ENCODE measurements at places on chromosomes 16 and 17.

GRCh38 chr16:56972403-56973293 is 10.9 kb downstream of the CETP start:
- no peaks in the 10 kb centered on the region for H3K27me3 ChIP-seq
- H3K36me3 ChIP-seq: no peaks in the 10 kb centered on the region
- no peak overlapping the region for H3K4me3 ChIP-seq
- no peak overlapping the region for H3K27ac ChIP-seq
- DNase-seq: no peak
- H3K4me1 ChIP-seq: no peaks in the 10 kb centered on the region

GRCh38 chr16:87541147-87541871 is 48.5 kb upstream of the ZCCHC14 start:
- H3K4me1 ChIP-seq: peaks cover 4% of the 10 kb centered on the region
- H3K4me3 ChIP-seq: peak overlapping the region; percentile 14
- peak overlapping the region; percentile 68 for H3K27ac ChIP-seq
- DNase-seq: no peak

- H3K36me3 ChIP-seq: no peaks in the 10 kb centered on the region
- no peak overlapping the region for H3K27ac ChIP-seq
- H3K4me3 ChIP-seq: no peak overlapping the region
- no peaks in the 10 kb centered on the region for H3K27me3 ChIP-seq
Observed at GRCh38 chr16:49330562-49331201, 42.9 kb upstream of the C16orf78 start.

DNA sequence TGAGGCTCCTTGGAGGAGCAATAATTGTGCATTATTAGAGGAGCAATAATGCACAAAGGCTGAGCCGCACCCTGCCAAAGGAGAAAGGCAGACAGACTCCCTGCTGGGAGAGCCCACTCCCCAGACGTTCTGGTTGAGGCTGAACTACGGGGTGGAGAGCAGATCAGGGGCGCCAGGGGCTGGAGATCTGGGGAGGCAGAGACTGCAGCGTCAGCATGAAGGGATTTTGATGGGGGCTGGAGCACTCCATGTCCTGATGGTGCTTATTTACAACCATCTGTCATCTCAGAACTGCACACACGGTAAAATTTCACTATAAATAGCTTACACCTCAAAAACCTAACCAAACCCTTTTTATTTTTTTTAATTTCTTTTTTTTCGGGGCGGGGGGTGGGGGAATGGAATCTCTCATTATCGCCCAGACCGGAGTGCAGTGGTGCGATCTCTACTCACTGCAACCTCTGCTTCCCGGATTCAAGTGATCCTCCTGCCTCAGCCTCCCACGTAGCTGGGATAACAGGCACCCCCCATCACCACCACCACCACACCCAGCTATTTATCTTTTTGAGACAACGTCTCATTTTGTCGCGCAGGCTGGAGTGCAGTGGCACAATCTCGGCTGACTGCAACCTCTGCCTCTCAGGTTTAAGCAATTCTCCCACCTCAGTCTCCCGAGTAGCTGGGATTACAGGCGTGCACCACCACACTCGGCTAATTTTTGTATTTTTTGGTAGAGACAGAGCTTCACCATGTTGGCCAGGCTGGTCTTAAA is 4.3 kb upstream of the C16orf95 start:
- peaks cover 37% of the 10 kb centered on the region for H3K4me1 ChIP-seq
- H3K36me3 ChIP-seq: peaks cover 4% of the 10 kb centered on the region
- no peak overlapping the region for H3K4me3 ChIP-seq
- no peaks in the 10 kb centered on the region for H3K27me3 ChIP-seq
- H3K27ac ChIP-seq: no peak overlapping the region

DNA sequence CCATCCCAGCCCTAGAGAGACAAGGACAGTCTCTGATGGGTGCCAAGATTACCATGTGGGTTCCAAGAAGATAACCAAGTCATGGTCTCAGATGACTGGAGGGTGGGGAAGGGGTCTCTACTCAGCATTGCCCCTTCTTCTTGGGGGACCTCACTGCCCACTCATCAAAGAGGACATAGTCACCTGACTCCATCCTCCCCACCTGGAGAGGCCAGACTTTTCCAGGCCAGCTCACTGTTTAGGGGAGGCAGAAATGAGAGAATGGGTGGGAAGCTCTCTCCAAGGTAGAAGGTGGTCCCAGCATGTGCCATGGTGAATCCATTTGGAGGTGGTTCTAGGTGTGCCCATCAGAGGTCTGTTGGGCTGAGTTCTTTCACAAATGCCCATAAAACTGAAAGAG is 20.7 kb upstream of the IL21R start:
- no peak overlapping the region for H3K4me3 ChIP-seq
- H3K27me3 ChIP-seq: no peaks in the 10 kb centered on the region
- H3K4me1 ChIP-seq: no peaks in the 10 kb centered on the region
- DNase-seq: no peak

GRCh38 chr16:87265261-87265660 is 51.9 kb downstream of the C16orf95 start:
- no peaks in the 10 kb centered on the region for H3K27me3 ChIP-seq
- DNase-seq: no peak
- H3K27ac ChIP-seq: no peak overlapping the region
- no peak overlapping the region for H3K4me3 ChIP-seq
- H3K36me3 ChIP-seq: no peaks in the 10 kb centered on the region

GRCh38 chr16:20938426-20938825 is 37.9 kb downstream of the LYRM1 start:
- no peak overlapping the region for H3K27ac ChIP-seq
- no peaks in the 10 kb centered on the region for H3K27me3 ChIP-seq
- no peak for DNase-seq

DNA sequence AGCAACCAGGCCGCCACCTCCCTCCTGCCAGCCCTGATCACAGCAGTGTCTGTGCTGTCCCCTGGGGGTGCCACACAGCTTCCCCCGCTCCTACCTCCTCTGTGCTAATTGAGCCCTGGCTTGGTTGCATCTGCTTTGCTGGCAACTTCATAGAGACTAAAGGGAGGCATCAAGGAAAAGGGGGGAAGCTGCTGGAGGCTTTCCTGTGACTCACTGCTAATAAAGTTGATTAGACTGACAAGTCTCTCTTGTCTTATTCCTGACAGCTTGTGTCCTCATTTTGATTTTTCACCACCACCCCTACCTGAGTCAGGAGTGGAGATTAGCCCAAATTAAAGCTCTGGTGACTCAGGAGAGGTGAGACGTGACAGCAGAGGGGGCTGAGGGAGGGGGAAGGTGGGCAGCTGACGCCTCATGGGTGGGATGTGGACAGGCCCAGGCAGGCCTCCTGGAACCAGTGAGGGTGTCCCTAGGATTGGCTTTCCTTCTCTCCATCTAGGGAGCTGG is 310.0 kb downstream of the CBLN1 start:
- no peak overlapping the region for H3K4me3 ChIP-seq
- DNase-seq: no peak
- H3K27me3 ChIP-seq: no peaks in the 10 kb centered on the region

GRCh38 chr16:24037335-24037734 is 201.6 kb downstream of the PRKCB start:
- no peaks in the 10 kb centered on the region for H3K27me3 ChIP-seq
- no peak overlapping the region for H3K4me3 ChIP-seq
- no peaks in the 10 kb centered on the region for H3K4me1 ChIP-seq
- H3K27ac ChIP-seq: no peak overlapping the region

DNA sequence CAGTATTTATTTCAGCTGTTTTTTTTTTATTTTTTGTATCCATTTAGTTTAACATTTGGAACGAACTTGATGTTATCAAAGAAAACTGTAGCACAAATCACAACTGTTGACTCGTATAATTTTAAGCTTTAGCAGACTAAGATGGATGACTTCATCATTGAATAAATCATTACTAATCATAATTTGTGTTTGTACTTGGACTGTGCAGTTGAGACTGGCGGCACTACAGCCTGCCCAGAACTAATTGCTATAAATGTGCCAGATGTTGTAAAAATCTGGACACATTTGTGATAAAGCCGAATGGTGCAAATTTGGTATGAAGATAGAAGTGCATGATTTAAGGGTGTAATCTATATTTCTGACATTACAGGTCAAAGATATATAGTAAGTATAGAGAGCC is 897.7 kb upstream of the CDH8 start:
- H3K27me3 ChIP-seq: no peaks in the 10 kb centered on the region
- no peak for DNase-seq
- no peaks in the 10 kb centered on the region for H3K4me1 ChIP-seq
- no peak overlapping the region for H3K27ac ChIP-seq
- H3K36me3 ChIP-seq: no peaks in the 10 kb centered on the region

GRCh38 chr17:48751172-48751571 is 22.6 kb upstream of the HOXB13 start:
- DNase-seq: no peak
- H3K27ac ChIP-seq: no peak overlapping the region
- H3K4me3 ChIP-seq: no peak overlapping the region
- no peaks in the 10 kb centered on the region for H3K36me3 ChIP-seq
- H3K27me3 ChIP-seq: peaks cover 98% of the 10 kb centered on the region

DNA sequence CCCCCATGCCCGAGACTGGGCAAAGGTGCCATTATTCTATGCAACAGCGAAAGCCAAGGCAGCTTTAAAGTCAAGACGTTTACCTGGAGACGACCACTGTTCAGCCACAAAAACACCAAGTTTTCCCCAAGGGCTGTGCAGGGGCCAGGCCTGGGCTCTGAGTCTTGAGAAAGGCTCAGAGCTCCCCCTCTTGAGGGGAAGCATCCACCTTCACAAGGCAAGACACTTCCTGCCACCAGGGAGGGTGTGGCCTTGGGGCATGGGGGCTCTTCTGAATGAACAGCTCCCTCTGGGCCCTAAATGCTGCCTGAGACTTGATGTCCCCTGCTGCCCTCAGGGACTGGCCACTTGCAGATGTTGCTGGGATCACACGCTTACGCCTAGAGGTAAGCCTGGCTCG is 26.5 kb downstream of the PDIA2 start:
- peaks cover 77% of the 10 kb centered on the region for H3K36me3 ChIP-seq
- no peak for DNase-seq
- no peak overlapping the region for H3K27ac ChIP-seq
- H3K27me3 ChIP-seq: no peaks in the 10 kb centered on the region
- H3K4me3 ChIP-seq: no peak overlapping the region

DNA sequence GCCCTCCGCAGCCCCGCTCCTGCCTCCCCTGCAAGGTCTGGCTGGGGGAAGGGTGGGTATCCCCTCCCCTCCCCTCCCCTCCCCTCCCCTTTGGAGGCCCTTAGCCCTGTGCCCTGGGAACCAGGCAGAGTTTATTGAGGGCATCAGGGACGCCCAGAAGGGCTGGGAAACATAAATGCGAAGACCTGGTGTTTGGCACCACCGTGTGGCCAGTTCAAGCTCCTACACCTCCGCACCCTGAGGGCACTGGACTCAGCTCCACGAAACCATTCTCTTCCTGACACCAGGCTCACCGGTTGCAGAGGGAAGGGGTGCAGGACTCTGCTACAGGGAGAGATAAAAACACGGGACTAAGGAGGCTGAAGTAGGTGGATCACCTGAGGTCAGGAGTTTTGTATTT is 1.0 kb upstream of the AIPL1 start:
- no peak overlapping the region for H3K4me3 ChIP-seq
- H3K27ac ChIP-seq: no peak overlapping the region
- H3K36me3 ChIP-seq: no peaks in the 10 kb centered on the region
- H3K27me3 ChIP-seq: no peaks in the 10 kb centered on the region

DNA sequence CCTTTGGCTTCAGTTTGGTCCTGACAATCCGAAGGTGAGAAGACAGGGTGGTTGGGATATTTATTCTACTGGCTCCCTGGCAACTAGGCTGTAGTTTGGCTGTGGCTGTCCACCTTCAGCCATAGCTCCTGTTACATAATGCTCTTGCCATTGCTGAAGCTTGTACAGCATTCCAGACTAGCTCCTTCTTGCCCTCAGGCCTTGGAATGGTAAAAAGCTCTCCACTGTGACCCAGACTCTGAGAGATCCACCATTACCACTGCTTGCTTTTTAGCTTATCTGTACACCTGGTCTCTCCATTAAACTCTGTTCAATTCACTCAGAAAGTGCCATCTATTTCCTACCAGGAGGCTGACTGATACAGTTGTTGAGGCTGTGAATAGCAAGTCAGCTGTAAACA is 231.8 kb upstream of the MON1B start:
- DNase-seq: no peak
- H3K27ac ChIP-seq: no peak overlapping the region
- no peaks in the 10 kb centered on the region for H3K27me3 ChIP-seq
- no peak overlapping the region for H3K4me3 ChIP-seq
- H3K36me3 ChIP-seq: no peaks in the 10 kb centered on the region

- peaks cover 57% of the 10 kb centered on the region for H3K4me1 ChIP-seq
- DNase-seq: peak; percentile 94
- peaks cover 2% of the 10 kb centered on the region for H3K36me3 ChIP-seq
- peak overlapping the region; percentile 97 for H3K27ac ChIP-seq
- H3K4me3 ChIP-seq: peak overlapping the region; percentile 92
Observed at GRCh38 chr16:22206842-22207714, 1.0 kb downstream of the EEF2K start.
